ENCODE measurements at places on chromosomes 1 and 21.

DNA sequence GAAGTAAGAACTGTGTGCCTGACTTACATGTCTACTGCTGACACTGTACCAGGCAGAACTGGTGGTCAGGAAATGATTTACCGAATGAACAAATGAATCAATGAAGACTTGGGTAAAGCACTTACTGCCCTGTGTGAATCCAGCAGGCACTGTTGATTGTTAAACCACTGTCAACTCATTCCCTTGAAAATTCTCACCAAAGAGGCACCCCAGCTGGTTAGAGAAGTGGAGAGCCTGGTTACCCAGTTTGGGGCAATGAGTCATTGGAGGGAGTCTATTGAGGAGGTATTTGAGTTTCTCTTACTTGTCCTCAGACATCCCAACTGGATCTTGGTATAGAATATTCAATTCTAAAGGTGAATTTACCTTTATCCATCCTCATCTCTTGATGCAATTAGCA is 34.2 kb downstream of the JUN start:
- H3K4me3 ChIP-seq, result no peak overlapping the region
- H3K4me1 ChIP-seq, result peaks cover 3% of the 10 kb centered on the region
- H3K27me3 ChIP-seq, result no peaks in the 10 kb centered on the region
- DNase-seq, result no peak

DNA sequence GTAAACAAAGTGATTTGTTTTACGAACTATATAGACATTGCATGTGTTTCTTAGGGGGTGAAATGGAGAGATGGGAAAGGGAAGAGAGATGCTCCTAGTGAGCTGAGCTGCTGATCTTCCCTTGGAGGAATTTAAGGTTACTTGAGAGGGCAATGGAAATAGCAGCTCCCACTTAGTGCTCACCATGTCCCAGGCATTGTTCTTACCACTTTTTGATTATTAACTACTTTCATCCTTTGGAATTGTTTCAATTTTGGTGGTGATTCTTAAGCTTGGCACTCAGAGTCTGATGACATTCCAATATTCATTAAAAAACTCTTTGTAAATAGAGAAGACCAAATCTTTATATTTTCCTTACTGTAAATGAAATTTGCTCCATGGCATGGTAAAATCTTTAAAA is 124.9 kb downstream of the ITSN1 start:
- H3K4me1 ChIP-seq, result peaks cover 11% of the 10 kb centered on the region
- DNase-seq, result no peak
- H3K4me3 ChIP-seq, result no peak overlapping the region
- H3K27me3 ChIP-seq, result no peaks in the 10 kb centered on the region
- peak overlapping the region; percentile 96 for H3K27ac ChIP-seq

GRCh38 chr1:247173431-247173830 is 1.6 kb upstream of the ZNF124 start:
- H3K27ac ChIP-seq, result no peak overlapping the region
- peaks cover 3% of the 10 kb centered on the region for H3K4me1 ChIP-seq
- no peak overlapping the region for H3K4me3 ChIP-seq
- peaks cover 6% of the 10 kb centered on the region for H3K36me3 ChIP-seq
- no peak for DNase-seq

DNA sequence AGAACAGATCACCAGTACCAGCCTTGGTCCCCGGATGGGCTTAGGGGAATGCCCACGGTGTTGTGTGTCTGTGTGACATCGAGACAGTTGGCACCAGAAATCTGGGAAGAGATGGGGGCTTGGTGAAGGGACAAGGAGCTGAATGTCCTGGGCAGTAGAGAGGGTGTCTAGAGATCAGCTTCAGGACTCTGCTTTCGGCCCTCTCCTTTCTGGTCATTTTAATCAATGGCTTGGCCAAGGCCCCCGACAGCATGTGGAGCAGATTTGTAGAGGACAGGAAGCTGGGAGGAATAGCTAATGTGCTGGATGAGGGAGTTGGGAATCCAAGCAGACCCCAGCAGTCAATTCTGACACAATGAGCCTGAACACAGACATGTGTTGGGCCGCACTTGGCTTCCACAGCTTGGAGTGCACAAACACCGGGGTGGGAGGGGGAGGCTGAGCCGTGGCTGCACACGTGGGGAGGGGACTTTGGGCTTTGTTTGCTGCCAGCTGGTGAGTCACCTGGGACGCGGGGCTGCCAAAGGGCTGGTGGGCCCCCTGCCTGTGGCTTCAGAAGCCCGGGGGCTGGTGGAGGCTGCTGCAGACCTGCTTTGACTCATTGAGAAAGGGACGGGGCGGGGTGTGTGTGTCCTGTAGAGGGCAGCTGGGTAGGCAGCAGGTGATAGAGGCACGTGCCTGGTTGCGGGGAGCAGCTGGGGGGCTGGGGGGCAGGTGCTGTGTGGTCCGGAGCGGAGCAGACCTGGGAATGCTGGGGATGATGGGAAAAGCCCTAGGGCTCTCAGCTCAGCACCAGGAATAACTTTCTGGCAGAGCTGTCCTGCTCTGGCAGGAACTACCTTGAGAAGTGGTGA is 20.9 kb downstream of the SLC1A7 start:
- H3K4me1 ChIP-seq, result peaks cover 13% of the 10 kb centered on the region
- DNase-seq, result peak; percentile 33
- H3K36me3 ChIP-seq, result no peaks in the 10 kb centered on the region
- H3K4me3 ChIP-seq, result no peak overlapping the region
- no peaks in the 10 kb centered on the region for H3K27me3 ChIP-seq

DNA sequence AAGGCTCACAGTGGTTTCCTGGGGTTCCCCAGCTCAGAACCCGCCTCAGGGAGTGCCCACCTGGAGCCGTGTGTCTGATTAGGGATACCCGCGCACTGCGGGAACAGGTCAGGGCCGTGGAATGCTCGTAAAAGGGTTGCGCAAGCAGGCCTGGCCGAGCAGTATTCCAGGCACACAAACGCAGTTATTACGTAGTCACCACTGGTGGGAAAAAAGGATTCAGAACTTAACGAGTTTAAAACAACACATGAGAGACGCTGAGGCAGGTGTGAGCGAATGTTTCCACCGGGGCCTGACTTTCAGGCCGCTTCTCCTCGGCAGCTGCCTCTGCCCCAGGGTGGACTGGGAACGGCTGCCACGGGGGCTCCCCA is 18.2 kb downstream of the PLCH2 start:
- no peak overlapping the region for H3K4me3 ChIP-seq
- peak; percentile 55 for DNase-seq
- no peaks in the 10 kb centered on the region for H3K27me3 ChIP-seq
- peaks cover 80% of the 10 kb centered on the region for H3K36me3 ChIP-seq

- DNase-seq, result peak; percentile 65
- peak overlapping the region; percentile 95 for H3K4me3 ChIP-seq
- peak overlapping the region; percentile 99 for H3K27ac ChIP-seq
These were observed 828 bp downstream of the PNRC2 start for GRCh38 chr1:23960291-23961020.

DNA sequence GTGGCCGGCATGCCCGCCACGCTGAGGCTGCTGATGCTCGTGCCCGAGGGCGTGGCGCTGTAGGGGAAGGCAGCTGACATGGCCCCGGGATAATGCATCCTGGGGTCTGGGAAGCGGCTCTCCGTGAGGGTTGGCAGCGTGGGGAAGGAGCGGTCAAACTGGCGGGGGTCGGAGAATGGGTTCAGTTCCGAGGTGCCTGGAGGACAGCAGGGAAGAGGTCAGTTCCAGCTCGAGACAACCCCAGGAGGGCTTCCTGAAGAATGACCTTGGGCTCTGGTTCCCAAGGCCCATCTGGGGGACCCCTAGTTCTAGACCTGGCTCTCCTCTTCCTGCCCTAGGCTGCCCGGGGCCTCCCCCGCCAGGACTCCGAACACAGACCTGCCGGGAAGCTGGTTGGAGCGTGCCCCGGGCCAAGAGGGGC is 27.6 kb downstream of the RUNX3 start:
- no peak overlapping the region for H3K4me3 ChIP-seq
- no peak overlapping the region for H3K27ac ChIP-seq
- DNase-seq, result no peak
- H3K27me3 ChIP-seq, result peaks cover 65% of the 10 kb centered on the region

- DNase-seq, result no peak
- H3K27ac ChIP-seq, result no peak overlapping the region
- H3K36me3 ChIP-seq, result no peaks in the 10 kb centered on the region
- H3K4me1 ChIP-seq, result peaks cover 11% of the 10 kb centered on the region
These were observed 93.8 kb downstream of the RIPK4 start for GRCh38 chr21:41673071-41673470.

GRCh38 chr1:3323021-3323795 is 131.3 kb upstream of the ARHGEF16 start:
- peaks cover 49% of the 10 kb centered on the region for H3K27me3 ChIP-seq
- H3K27ac ChIP-seq, result no peak overlapping the region
- no peak for DNase-seq
- H3K4me1 ChIP-seq, result peaks cover 2% of the 10 kb centered on the region
- H3K36me3 ChIP-seq, result no peaks in the 10 kb centered on the region
- H3K4me3 ChIP-seq, result no peak overlapping the region

- H3K36me3 ChIP-seq, result no peaks in the 10 kb centered on the region
- no peak overlapping the region for H3K4me3 ChIP-seq
These were observed 263.8 kb downstream of the NEGR1 start for GRCh38 chr1:72018562-72018961.

- H3K36me3 ChIP-seq, result peaks cover 4% of the 10 kb centered on the region
- H3K27ac ChIP-seq, result no peak overlapping the region
- H3K4me3 ChIP-seq, result no peak overlapping the region
- DNase-seq, result no peak
- peaks cover 12% of the 10 kb centered on the region for H3K27me3 ChIP-seq
These were observed 8.2 kb downstream of the SH2D2A start for GRCh38 chr1:156808186-156809030.

- no peak overlapping the region for H3K27ac ChIP-seq
- H3K36me3 ChIP-seq, result peaks cover 3% of the 10 kb centered on the region
- no peaks in the 10 kb centered on the region for H3K4me1 ChIP-seq
These were observed 65.7 kb downstream of the DISP1 start for GRCh38 chr1:222880587-222880986.

- H3K27ac ChIP-seq, result no peak overlapping the region
- H3K27me3 ChIP-seq, result no peaks in the 10 kb centered on the region
- H3K36me3 ChIP-seq, result no peaks in the 10 kb centered on the region
- H3K4me3 ChIP-seq, result no peak overlapping the region
These were observed 947.5 kb downstream of the BRINP3 start for GRCh38 chr1:189530162-189530561.

- no peak for DNase-seq
- H3K36me3 ChIP-seq, result no peaks in the 10 kb centered on the region
- no peaks in the 10 kb centered on the region for H3K4me1 ChIP-seq
- no peak overlapping the region for H3K4me3 ChIP-seq
- no peaks in the 10 kb centered on the region for H3K27me3 ChIP-seq
These were observed 648.8 kb downstream of the PTPRC start for GRCh38 chr1:199287647-199288046.

DNA sequence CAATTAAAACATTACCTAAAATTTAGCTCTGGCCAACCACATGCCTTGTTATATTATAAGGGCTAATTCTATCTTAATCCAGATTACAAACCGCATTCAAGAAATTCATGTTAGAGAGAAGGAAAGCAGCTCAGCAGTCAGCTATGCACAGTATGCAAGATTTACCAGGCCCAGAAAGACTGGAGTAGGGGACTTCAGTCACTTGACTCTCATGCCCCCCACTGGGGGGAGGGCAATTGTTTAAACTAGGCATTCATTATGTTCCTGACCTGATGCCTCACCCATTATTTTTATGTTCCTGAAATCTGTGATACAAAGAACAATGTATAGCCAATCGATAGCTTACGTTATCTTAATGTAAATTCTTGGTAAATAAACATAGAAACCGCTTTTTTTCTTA is 96.9 kb downstream of the ZNF644 start:
- no peaks in the 10 kb centered on the region for H3K4me1 ChIP-seq
- no peak overlapping the region for H3K27ac ChIP-seq
- no peaks in the 10 kb centered on the region for H3K36me3 ChIP-seq
- no peak overlapping the region for H3K4me3 ChIP-seq

DNA sequence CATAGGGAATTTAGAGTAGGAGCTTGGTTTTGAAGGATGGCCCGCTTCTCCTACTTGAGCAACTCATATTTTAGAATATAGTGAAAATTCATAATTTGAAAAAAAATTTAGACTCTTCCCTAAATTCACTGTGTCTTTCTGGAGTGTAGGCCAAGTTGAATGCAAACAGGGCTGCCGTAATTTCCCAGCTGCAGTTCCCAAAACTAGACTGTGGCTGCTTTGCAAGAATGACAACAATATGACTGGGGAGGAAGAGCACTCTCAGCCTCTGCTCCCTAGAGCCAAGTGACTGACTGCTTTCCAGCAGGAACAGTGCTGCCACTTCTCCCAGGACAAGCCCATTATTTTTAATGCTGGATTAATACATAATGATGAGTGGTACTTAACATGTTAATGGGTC is 209.0 kb downstream of the RHOU start:
- H3K4me3 ChIP-seq, result no peak overlapping the region
- no peak overlapping the region for H3K27ac ChIP-seq
- H3K27me3 ChIP-seq, result no peaks in the 10 kb centered on the region
- peaks cover 1% of the 10 kb centered on the region for H3K4me1 ChIP-seq
